NT2/D1 (cell line): ENCODE measurements at places on chromosomes 6 and 20.
A peak's percentile ranks its signal among the peaks of the same experiment; 100 is the strongest.

DNA sequence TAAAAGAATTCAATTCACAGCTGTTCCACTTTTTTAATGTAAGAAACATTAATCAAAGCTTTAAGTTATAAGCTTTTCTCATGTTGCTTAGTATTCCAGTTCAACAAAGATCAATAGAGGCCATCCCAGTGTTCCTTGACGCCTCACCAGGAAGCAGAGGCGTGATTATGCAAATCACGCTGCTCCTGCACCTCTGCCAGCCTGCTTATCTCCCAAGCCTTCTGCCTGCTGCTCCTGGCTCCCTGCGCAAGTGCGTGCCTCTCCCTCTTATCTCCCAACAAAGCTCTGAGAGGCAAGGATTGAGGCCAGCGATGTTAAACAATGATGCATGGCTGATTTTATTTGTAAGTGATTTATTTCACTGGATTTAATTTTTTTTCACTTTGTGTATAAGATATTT is 42.8 kb downstream of the INSM1 start:
- DNase-seq, result peak; percentile 22

- peak; percentile 60 for DNase-seq
Measured at GRCh38 chr6:53956068-53956711, 155.1 kb upstream of the MLIP start.

DNA sequence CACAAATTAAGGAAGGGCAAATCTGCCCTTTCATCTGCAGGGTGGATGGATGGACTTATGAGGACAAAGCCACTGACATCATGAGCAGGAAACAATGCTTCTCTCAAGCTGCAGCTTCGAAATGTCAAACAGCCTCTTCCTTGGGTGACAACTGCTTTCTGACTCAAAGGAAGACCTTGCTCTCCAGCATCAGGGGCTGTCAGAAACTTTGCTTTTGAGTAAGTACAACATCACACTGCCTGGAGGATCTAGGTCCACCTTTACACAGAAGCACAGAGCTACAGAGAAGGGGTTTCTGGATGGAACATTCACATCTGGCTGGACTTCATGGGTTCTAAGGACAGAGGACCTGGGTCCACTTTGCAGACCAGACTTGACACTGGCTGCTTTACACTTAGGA is 5.9 kb downstream of the CST1 start:
- no peak for DNase-seq

GRCh38 chr20:44632103-44632752 is 19.3 kb downstream of the ADA start:
- DNase-seq, result no peak

DNA sequence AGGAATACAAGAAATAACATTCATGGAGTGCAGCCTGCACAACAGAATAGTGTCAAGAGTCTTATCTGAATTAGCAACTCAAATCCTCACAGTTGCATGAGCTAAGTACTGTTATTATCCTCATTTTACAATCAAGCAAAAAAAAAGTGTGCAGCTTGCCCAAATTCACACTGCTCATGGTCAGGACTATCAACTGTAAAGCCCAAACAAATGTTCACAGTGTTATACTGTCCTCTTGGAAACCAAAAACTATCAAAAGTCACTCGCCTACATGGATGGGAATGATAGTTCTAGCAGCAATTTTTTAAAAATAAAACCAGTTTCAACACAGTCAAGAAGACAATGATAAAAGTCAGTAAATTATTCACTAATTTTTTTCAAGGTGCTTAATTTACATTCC is 114.6 kb upstream of the HSF2 start:
- DNase-seq, result no peak

- no peak for DNase-seq
Measured at GRCh38 chr6:157226761-157227160, 96.6 kb downstream of the TMEM242 start.

DNA sequence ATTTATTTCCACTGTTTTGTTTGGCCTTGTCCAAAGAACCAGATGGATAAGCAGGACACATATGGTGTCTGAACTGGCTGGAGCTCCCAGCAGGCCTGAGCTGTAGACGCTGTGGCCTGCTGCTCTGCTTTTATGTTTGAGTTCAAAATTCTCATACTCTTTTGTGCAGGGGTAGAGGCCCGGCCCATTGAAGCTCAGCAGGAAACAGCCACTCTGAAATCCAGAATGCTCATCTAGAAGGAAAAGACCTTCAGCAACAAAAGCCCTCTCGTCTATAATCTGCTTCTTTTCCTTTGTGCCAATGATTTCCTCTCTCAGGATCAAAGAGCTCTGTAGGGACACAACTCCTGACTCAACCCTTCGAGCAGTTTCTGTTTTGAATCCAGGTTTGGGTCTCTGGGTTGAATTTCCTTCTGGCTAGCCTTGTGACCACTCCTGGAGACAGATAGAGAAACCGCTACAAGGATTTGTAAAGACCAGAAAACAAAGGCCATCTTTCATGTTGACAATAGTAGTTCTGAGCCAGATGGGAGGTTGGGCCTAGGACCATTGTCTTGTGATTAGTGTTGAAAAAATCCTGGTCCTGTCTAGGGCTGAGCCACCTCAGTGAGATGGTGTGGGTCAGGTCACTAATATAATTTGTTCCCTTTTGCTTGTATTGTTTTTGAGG is 446.7 kb downstream of the BCKDHB start:
- DNase-seq, result no peak

- DNase-seq, result no peak
Measured at GRCh38 chr6:50655848-50656453, 57.4 kb upstream of the TFAP2D start.

GRCh38 chr20:46545077-46545826 is 5.2 kb downstream of the OCSTAMP start:
- DNase-seq, result no peak

DNA sequence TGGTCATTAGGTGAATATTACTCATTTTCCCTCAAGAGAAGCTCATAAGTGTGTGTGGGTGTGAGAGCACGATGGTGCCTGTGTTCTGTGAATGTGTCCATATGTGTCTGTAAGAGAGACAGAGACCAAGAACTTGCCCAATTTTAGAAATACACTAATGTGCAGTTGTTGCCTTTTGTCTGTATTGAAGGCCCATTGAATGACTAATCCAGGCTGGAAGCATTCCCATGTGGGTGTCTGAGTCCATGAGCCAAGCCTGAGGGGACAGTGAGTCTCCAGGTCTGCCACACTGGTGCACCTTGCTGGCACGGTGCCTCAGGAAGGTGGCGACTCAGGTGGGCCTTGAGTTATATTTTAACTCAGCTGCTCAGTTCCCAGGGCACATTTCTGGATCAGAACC is 25.5 kb upstream of the ASXL1 start:
- no peak for DNase-seq

- no peak for DNase-seq
Measured at GRCh38 chr20:46573234-46573633, 22.8 kb upstream of the OCSTAMP start.

DNA sequence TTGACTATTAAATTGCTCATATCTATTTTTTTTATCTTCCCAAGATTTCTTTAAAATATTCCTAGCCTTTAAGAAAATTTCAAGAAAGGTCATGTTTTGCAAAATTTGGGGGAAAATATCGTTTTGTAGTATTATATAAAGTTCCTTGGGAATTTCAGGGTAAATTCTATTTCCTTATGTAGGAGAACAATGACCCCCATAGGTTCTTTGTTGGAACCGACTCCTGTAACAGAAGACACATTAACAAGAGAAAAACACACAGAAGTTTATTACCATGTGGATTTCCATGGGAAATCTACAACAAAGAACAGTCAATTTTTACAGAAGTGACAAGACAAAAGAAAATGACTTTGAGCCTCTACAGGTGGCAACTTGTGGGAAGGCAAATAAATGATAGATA is 68.1 kb downstream of the ADGB start:
- DNase-seq, result no peak
